ENCODE measurements at places on chromosomes 13 and 19.

DNA sequence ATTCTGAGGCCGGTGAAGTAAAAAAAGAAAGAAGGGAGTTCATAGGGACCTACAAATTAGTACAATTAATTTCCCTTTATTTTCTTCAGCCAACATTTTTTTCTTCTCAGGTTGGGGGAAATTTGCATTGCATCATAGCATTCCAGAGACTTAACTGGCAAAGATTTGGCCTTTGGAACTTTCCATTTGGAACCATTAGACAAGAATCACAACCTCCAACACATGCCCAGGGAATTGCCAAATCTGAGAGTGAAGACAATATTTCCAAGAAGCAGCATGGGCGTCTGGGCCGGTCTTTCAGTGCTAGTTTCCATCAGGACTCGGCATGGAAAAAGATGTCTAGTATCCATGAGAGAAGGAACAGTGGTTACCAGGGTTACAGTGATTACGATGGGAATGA is 6.4 kb upstream of the ERCC5 start:
- DNase-seq, result no peak

GRCh38 chr13:95226476-95226875 is 74.8 kb downstream of the ABCC4 start:
- DNase-seq, result no peak

- DNase-seq, result no peak
Observed at GRCh38 chr19:48386981-48387380, 4.4 kb downstream of the KDELR1 start.

- DNase-seq, result no peak
Observed at GRCh38 chr19:39362682-39363657, 20.7 kb downstream of the SAMD4B start.

DNA sequence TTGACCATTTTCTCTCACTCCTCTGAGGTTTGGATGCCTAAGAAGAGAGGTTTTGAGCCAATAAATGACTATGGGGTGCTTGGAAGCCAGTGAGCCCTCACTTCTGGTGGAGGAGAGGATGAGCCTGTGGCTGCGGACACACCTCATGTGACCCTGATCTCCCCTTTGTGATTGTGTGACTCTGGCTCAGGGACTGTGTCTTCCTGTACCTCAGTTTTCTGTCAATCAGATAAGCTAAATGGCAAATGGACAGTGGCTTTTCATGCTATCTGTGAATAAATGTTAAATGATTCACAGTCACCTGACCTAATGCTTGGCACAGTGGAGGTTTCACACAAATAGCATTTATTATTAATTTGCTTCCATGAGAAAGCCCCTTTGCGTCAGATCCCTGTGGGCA is 2.7 kb downstream of the PSG8 start:
- no peak for DNase-seq

DNA sequence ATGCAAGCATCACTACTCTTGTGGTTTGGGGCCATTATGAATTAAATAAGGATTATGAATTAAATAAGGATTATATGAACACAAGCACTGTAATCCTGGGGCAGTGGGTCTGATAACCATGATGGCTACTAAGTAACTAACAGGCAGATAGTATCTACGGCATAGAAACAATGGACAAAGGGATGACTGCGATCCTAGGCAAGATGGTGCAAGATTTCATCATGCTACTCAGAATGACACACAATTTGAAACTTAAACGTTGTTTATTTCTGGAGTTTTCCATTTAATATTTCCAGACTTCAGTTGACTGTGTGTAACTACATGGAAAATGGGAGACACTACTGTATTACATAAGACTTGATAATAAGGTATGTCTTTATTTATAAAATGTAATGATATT is 15.1 kb downstream of the KCNRG start:
- DNase-seq, result no peak

DNA sequence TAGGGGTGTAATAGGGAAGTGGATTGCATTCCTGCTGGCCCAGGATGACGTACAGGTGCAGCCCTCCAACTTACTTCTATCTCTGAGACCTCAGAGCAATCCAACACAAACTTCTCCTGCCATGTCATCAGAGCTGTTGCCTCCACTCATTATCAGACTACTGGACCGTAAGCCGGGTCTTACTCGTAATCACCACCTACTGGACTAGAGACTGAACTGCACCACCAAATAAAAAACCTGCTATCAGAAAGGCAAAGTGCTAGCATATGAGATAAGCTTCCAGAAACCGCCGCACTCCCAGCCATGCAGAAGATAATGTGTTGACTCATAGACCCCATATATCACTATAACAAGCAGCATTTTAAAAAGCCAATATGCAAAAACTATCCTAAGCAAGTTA is 102.0 kb downstream of the SLITRK1 start:
- no peak for DNase-seq

GRCh38 chr13:75391432-75392100 is 90.4 kb downstream of the TBC1D4 start:
- no peak for DNase-seq

DNA sequence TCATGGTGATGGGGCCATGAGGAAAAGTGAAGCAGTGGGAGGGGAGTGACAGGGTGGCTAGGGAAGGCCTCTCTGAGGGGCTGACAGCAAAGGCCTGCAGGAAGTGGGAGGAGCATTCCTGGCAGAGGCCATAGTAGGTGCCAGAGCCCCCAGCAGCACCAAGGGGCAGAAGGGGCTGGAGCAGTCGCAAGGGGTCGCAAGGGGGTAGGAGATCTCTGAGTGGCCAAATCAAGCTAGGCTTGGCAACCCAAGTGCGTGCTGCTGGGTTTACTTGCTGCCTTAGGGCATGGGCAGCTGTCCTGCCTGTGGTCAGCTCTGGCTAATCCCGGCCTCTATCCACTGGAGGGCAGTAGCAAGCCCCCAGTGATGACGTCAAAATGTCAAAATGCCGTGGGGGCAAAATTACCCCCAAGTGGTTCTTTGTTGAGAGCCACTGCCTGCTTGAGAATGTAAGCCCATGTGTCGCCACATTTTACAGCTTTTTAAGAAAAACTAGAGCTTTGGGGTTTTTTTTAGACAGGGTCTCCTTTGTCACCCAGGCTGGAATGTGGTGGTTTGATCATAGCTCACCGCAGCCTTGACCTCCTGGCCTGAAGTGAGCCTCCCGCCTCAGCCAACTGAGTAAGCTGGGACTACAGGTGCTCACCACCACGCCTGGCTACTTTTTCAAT is 11.8 kb downstream of the CCDC97 start:
- no peak for DNase-seq

- DNase-seq, result no peak
Observed at GRCh38 chr13:94201022-94201421, 278.5 kb downstream of the DCT start.

DNA sequence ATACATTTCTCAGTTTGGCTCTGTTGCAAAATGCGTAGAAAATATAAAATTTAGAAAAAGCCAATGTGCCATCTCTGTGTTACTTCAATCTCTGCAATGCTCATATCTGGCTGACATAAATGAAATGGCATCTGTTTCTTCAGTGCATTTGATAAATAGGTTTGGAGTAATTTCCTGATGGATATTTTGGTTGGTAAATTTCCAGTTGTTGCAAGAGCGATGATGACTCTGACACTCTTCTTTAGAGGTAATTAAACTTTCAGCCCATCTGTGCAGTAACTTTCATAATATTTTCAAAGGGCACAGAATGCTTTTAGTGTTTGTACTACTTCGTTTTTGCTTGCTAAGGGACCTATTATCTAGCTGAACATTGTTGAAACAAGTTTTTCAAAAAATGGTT is 1286.4 kb downstream of the PCDH9 start:
- DNase-seq, result no peak

- no peak for DNase-seq
Observed at GRCh38 chr19:33552191-33552927, 30.8 kb upstream of the PEPD start.

DNA sequence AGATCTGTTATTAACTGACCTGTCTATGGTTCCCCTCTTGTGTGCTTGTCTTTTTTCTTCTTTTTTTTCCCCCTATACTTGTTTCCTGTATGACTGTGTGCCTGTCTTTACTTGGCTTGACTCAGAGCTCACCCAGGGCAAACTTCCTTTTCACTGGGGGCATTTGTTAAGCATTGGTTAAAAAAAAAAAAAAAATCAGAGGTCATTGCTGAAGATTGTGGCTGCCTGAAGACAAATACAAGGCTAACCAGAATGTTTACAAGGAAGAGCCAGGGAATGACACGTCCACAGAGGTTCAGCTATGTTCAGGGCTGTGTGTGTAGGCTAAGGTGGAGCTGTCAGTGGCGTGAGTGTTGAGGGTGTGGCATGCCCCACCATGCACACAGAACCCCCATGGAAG is 47.1 kb downstream of the LNX2 start:
- DNase-seq, result no peak

- DNase-seq, result peak; percentile 59
Observed at GRCh38 chr13:86757236-86757978, 913.8 kb upstream of the SLITRK5 start.

DNA sequence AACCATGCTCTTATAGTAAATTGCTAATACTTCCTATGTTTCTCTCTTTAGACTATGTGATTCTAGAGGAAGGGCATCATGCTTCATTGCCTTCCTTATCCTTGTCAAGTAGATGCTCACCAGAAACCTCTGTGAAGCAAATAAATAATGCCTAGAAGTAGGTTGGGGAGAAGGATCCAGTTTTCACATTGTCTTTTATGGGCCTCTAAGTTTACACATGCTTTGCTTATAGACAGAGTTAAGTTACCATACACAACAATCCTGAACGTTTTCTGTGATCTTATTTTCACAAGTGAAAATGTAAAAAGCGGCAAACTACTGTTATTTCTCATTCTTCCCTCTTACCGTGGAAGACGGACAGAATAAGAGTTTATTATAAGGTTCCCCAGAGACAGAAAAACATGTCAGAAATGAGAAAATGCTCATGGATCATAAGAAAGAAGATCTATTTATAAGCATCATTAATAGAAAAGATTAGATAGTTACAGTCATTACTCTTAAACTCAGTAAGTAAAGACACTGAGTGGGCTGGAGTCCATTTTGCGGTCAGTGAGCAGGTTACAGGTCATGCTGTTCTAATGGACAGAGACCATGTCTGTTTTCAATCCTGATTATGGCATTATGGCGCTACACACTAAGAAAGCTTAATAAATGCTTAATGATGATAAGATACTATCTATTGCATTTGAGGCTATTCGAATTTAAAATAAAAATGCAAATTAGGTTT is 723.9 kb downstream of the PCDH9 start:
- DNase-seq, result no peak

DNA sequence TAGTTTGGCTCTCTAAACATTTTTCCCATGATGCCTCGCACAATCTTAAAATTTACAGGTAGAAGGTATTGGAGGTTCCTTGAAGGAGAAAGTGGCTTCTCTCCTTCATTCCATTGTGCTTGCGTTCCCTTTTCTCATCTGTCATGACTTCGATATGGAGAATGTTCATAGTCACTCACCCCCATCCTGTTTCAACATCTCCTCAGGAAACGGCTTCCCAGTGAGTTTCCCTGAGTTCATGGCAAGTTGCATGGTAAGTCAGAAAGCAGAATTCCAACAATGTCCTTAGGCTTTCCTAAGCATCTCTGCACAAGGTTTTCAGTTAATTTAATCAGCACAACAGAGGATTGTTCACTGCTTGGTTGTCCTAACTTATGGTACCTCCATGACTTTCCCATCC is 581.8 kb upstream of the SLITRK5 start:
- no peak for DNase-seq

GRCh38 chr19:4662812-4663211 is 7.3 kb downstream of the MYDGF start:
- DNase-seq, result no peak

GRCh38 chr13:43074824-43075510 is 51.6 kb downstream of the DNAJC15 start:
- DNase-seq, result no peak

GRCh38 chr19:52297601-52298364 is 814 bp downstream of the ZNF480 start:
- DNase-seq, result no peak

GRCh38 chr19:48364598-48365348 is 606 bp downstream of the SYNGR4 start:
- no peak for DNase-seq

DNA sequence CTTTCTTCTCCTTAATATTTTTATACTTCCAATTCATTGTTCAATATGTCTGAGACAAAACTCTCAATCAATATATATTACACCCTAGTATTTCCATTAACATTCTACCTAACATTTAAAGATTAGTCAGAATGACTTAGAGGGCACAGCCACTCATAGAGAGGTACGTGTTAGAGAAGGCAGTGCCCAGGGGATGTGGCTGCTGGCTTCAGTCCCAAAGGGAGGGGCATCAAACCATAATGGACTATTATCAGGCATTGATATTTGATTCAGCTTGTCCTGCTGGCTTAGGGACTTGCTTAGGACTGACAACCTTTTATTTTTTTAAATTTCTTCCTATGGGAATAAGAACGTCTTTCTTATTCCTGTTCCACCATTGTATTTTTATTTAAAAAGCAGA is 1392.0 kb upstream of the ATXN8OS start:
- DNase-seq, result no peak

GRCh38 chr13:74047931-74048600 is 86.1 kb downstream of the KLF12 start:
- no peak for DNase-seq

DNA sequence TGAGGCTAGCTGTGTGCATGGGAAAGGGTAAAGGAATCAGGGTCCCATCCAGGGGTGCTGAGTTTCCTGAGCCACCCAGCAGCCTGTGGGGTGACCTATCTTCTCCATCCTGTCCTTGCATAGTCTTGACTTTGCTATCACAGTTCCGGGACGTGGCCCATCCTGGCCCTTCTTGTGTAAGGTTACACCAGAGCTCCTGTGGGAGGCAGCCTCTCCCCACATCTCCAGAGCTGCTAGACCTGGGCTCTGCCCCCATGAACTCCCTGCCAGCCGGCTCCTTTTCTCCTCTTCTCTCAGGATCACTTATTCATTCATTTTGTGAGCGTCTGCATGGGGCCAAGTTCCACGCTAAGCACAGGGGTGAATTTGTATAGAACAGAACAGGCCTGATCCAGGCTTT is 238.9 kb downstream of the TSHZ3 start:
- no peak for DNase-seq

DNA sequence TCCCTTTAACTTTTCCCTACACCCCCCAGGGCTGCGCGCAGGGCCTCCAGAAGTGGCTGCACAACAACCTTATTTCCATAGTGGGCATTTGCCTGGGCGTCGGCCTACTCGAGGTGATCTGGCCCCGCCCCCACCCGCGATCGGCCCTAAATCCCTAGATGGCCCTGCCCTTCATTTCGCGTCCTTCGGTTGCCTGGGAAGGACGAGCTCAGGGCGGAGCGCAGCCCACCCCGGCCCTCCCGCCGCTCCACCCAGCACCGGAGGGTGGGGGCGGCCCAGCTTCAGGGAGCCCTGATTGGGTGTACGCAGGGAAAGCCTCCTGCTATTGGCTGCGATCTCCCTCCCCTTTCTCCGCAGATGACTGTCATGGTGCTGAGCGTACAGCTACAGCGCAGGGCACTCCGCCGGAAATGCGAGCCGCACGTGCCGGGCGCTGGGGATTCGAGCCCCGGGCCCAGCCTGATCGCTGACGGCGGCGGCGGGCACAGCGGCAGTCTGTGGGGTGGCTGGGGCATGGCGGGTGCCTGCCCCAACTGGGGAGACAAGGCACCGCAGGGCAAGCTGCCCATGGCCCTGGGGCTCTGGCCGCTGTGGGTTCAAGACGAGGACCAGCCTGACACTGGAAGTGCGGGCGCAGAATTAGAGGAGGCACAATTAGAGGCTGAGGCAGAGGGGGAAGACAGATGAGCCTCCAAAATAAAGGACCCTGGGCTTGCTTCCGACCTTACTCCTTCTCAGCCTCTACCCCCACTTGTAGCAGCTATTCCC is 4.3 kb downstream of the CD37 start:
- no peak for DNase-seq

- DNase-seq, result no peak
Observed at GRCh38 chr13:75415171-75415570, 66.8 kb downstream of the TBC1D4 start.

GRCh38 chr19:37594982-37595382 is 306 bp downstream of the ZNF540 start:
- DNase-seq, result peak; percentile 81
